ENCODE measurements at places on chromosomes 12 and 14. TPM values are rescaled to one million over a fixed set of nuclear protein-coding genes. Genes with fewer than 3 reads are reported as not detected.

DNA sequence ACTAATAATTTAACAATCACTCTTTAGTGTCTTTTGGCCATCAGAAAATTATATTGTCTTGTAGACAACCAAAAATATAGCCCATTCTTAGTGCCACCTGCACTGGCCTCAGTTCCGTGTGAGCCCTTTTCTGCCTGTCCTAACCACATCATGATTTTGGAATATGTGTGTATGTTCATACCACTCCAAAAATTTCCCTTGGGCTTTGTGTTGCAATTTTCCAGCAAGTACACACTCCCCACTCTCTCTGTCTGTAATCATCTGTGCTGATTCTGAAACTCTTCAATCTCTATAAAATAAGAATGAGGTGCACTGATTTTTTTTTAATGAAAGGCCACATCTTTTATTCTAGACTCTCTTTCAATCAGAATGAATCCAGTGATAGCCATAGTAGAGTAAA lies 196.0 kb downstream of the PIK3C2G start:
- no peak overlapping the region for H3K27ac ChIP-seq
- H3K4me3 ChIP-seq: no peak overlapping the region
- no peaks in the 10 kb centered on the region for H3K36me3 ChIP-seq
- H3K27me3 ChIP-seq: no peaks in the 10 kb centered on the region
- no peaks in the 10 kb centered on the region for H3K4me1 ChIP-seq

DNA sequence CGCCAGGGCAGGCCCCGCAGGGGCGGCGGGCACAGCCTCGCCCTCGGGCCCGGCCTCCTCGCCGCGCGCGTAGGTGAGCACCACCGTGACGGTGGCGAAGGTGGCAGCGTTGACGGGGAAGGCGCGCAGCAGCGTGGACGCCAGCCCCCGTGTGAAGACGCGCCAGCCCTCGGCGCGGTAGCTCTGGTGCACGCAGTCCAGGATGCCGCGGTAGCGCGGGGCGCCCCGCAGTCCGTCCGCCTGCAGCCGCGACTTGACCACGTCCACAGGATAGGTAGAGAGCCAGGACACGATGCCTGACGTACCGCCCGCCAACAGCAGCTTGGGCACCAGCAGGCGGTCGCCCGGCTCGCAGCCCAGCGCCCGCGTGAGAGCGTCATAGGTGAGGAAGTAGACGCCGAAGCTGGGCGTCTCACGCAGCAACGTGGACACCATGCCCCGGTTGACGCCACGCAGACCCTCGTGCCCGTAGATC lies 13.9 kb downstream of the SLC25A29 start:
- no peaks in the 10 kb centered on the region for H3K27me3 ChIP-seq
- H3K27ac ChIP-seq: no peak overlapping the region
- no peaks in the 10 kb centered on the region for H3K4me1 ChIP-seq
- no peak overlapping the region for H3K4me3 ChIP-seq
- peak; percentile 25 for DNase-seq

DNA sequence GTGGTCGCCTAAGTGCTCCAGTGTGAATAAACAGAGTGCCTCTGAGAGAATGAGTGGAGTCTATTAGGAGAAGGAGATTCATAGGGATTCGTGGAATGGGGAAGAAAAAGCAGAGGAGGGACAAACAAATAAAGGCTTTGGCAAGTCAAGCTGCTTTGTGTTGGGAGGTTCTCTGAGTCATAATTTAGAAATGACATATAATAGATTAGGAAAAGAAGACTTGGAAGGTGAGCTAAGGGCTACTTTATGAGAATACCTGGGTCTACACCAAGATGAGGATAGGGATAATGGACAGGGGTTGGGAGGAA lies 6.4 kb upstream of the NTN4 start:
- H3K4me3 ChIP-seq: no peak overlapping the region
- H3K27ac ChIP-seq: no peak overlapping the region
- H3K27me3 ChIP-seq: peaks cover 51% of the 10 kb centered on the region
- H3K36me3 ChIP-seq: no peaks in the 10 kb centered on the region
- peaks cover 11% of the 10 kb centered on the region for H3K4me1 ChIP-seq

DNA sequence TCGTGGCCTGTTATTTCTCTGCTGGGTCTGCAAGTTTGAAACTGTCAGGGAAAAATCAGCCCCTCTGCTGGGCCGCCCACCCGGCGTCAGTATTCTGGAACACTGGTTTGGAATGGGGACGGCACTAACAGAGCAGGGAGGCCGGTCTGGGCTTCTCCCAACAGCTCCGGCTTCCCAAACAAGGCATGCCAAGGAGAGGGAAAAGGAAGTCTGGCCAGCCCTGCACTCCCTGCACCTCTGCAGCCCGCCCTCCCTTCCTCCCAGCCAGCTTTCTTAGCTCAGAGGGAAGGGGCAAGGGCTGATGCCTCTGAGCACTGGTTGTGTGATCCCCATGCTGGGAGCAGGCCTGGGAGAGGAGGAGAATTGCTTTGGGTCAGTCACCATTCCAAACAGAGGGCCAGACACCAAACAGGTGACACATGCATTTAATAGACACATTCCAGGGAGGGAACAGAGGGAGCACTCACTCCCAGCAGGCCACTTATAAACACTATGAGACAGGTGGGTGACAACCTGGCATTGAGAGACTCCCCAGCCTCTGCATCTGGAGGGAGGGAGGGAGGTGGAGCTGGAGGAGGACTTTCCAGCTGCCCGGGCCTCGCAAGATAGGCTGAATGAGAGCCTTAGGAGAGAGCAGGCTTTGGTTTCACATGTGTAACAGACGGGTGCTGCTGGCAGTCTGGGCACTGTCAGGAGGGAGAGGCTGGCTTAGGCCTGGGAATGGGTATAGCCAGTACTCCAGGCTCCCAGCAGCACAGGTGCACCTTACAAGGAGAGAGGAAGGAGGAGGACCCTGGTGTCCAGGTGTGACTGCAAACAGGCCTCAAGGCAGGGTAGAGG lies 10.3 kb downstream of the KRT75 start:
- H3K27ac ChIP-seq: no peak overlapping the region
- H3K4me3 ChIP-seq: no peak overlapping the region
- peaks cover 17% of the 10 kb centered on the region for H3K27me3 ChIP-seq
- DNase-seq: no peak

- DNase-seq: no peak
- no peaks in the 10 kb centered on the region for H3K36me3 ChIP-seq
- H3K4me3 ChIP-seq: no peak overlapping the region
- H3K27me3 ChIP-seq: peaks cover 8% of the 10 kb centered on the region
- H3K4me1 ChIP-seq: no peaks in the 10 kb centered on the region
- H3K27ac ChIP-seq: no peak overlapping the region
These were observed 40.2 kb downstream of the DACT1 start for GRCh38 chr14:58677996-58678395.

GRCh38 chr14:88535149-88535548 lies 19.7 kb downstream of the PTPN21 start:
- no peak for DNase-seq
- H3K27me3 ChIP-seq: peaks cover 11% of the 10 kb centered on the region
- H3K4me1 ChIP-seq: no peaks in the 10 kb centered on the region
- H3K36me3 ChIP-seq: no peaks in the 10 kb centered on the region
- H3K4me3 ChIP-seq: no peak overlapping the region
- H3K27ac ChIP-seq: no peak overlapping the region

DNA sequence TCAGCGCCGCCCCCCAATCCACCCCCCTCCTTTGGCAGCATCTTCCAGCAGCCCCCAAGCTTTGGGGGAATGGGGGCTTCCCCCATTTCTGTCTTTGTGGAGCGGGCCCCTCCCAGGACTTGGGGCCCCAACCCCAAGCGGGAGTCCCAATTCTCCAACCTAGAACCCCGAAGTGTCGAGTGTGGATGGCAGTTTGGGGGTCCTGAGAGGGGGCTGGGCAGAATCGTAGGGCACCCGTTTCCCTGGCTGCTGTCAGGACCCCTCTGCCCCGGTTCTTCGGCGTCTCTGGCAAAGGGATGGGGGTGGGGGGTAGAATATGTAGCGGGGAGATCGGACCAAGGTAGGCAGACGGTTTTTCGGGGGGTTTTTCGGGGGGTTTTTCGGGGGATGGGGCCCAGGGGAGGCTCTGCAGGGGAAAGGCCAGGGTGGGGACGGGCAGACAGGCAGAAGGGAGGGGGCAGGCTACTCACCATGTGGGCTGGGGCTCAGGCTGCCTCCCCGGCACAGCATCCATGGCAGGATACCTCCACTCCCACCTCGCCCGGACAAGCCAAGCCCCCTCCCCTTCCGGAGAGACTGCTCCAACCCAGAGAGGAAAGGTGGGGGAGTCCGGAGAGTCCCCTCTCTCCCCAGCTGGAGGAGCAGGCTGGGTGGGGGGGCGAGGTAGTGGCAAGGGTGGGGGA lies 739 bp downstream of the JPH4 start:
- no peak overlapping the region for H3K27ac ChIP-seq
- H3K4me1 ChIP-seq: peaks cover 20% of the 10 kb centered on the region
- no peak overlapping the region for H3K4me3 ChIP-seq
- no peaks in the 10 kb centered on the region for H3K36me3 ChIP-seq
- DNase-seq: peak; percentile 23
- peaks cover 41% of the 10 kb centered on the region for H3K27me3 ChIP-seq

- DNase-seq: no peak
- peak overlapping the region; percentile 53 for H3K4me3 ChIP-seq
- H3K36me3 ChIP-seq: peaks cover 25% of the 10 kb centered on the region
- no peaks in the 10 kb centered on the region for H3K27me3 ChIP-seq
- H3K4me1 ChIP-seq: peaks cover 69% of the 10 kb centered on the region
These were observed 112.7 kb upstream of the FUT8 start for GRCh38 chr14:65299826-65300225.

DNA sequence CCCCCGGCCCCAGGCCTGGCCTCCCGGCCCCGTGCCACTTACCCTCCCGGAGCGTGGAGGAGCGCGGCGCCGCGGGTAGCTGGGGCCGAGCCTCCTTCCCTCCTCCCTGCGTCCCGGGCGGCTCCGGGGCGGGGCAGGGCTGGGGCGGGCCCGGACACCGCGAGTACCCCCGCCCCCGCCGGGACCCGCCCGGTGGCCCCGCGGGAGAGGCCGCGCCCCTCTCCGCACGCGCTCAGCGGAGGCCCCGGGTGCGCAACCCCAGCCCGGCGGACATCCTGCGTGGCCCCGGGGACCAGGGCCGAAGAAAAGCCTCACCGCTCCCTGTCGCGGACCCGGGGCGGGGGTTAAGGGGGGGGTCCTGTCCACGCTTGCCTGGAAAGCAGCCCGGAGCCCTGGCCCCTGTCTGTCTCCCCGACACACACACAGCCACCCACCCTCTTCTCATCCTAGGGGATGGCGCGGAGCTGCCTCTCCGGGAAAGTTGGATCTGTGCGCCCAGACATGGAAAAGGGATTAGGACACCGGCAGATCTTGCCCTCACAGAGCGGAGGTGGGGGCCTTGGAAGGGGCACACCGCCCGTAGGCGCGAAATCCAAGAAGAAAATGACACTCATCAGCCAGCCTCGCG lies at the start of gene SYNE3:
SYNE3 (minus strand) TSS at position 97 of the 628 bp plus-strand sequence. CDS start 40,829 bp downstream, outside the sequence.
- peak within 1 kb of the TSS; percentile 97 for H3K27ac ChIP-seq
- H3K27me3 ChIP-seq: no peaks in the 10 kb centered on the region
- H3K4me1 ChIP-seq: peaks cover 57% of the 10 kb centered on the region
- H3K4me3 ChIP-seq: peak within 1 kb of the TSS; percentile 92
- peak; percentile 80 for DNase-seq

DNA sequence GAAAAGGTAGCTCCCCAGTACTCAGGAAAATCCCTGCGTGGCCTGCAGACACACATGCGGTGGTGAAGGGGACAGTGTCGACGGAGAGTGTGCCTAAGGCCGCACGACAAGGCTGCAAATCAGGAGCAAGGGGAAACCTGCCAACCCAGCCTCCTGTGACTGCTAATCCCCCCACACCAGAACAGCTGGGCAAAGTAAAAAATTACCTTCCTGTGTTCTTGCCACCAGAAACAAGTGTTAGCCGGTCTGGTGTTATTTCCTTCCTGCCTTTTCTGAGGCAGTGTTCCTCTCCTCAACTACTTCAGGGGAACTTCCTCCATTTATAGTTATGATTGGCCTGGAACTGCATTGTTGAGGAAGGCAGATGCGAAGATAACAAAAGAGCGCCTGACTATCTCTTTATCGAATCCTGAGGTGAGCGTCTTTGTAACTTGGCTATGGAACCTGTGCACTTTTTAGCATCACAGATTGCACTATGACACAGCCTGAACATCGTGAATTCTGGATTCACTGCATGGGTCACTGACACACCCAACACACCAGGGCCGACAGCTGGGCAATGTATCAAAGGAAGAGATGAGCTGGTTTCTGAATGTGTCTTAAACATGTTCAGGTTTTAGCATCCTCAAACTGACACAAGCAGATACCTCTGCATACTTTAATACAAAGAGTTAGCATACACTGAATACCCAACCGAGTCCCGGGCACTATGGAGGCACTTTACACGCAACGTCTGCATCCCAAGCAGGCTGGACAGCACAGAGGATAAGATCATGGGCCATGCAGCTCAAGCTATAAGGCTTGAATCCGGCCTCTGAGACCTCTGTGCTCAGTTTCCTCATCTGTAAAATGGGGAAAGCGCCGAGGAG lies 28.9 kb downstream of the SLC15A4 start:
- peak overlapping the region; percentile 41 for H3K4me3 ChIP-seq
- H3K27me3 ChIP-seq: no peaks in the 10 kb centered on the region
- H3K36me3 ChIP-seq: peaks cover 38% of the 10 kb centered on the region
- H3K27ac ChIP-seq: peak overlapping the region; percentile 82
- DNase-seq: no peak
- H3K4me1 ChIP-seq: peaks cover 23% of the 10 kb centered on the region

GRCh38 chr12:6205761-6206160 lies 5.6 kb downstream of the CD9 start:
- peaks cover 20% of the 10 kb centered on the region for H3K27me3 ChIP-seq
- no peak overlapping the region for H3K4me3 ChIP-seq
- peaks cover 14% of the 10 kb centered on the region for H3K4me1 ChIP-seq
- no peak overlapping the region for H3K27ac ChIP-seq
- DNase-seq: no peak

DNA sequence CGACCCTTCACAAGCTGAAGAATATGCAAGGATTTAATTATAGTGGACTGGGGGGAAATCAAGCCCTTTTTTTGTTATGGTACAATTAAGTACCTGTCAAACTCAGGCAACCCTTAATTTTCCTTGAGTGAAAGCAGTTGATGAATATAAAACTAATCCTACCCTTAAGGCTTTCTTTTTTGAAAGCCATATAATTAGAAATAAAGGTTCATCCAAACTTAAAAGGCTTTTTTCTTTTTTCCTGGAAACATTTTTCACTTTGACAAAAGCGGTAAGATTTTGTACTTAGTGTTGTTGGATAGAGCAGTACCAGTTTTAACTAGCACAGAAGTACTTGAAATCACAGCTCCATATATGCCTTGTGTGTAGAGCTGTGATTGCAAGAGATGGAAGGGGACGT lies 91.9 kb upstream of the MANSC4 start:
- H3K27me3 ChIP-seq: no peaks in the 10 kb centered on the region
- H3K36me3 ChIP-seq: no peaks in the 10 kb centered on the region
- no peak overlapping the region for H3K27ac ChIP-seq
- no peak overlapping the region for H3K4me3 ChIP-seq
- DNase-seq: no peak

- peak within 1 kb of the TSS; percentile 84 for H3K4me3 ChIP-seq
- peak; percentile 71 for DNase-seq
- no peak within 1 kb of the TSS for H3K27ac ChIP-seq
- H3K27me3 ChIP-seq: peaks cover 50% of the 10 kb centered on the region
- peaks cover 12% of the 10 kb centered on the region for H3K4me1 ChIP-seq
- H3K36me3 ChIP-seq: peaks cover 2% of the 10 kb centered on the region
These were observed at the start of gene COCH for GRCh38 chr14:30874120-30874998. Gene COCH (plus strand): TSS chr14:30874559. CDS start chr14:30874939, 380 bp downstream.

STAB2 gene
- total RNA-seq: not detected

MSI1 gene
- total RNA-seq: not detected

AP5M1 gene
- total RNA-seq: 50.2 TPM

ERP27 gene
- 11.8 TPM for total RNA-seq

TAS2R42 gene
- total RNA-seq: not detected

All from activated naive CD8-positive, alpha-beta T cell treated with anti-CD3 and anti-CD28 coated beads, Interleukin-2, amount 10 ng/mL, durations not matched to agents 7 days and 5 days (primary cell).